Kidney (tissue), 22 donors: ENCODE measurements at places on chromosomes 7 and 10. TPM values are rescaled to one million over a fixed set of nuclear protein-coding genes. Genes with fewer than 3 reads are reported as not detected.

- no peak for DNase-seq
Measured at GRCh38 chr10:125000366-125001312, 58.7 kb downstream of the ZRANB1 start.

STEAP1 gene
- total RNA-seq: 4.4 TPM

DNA sequence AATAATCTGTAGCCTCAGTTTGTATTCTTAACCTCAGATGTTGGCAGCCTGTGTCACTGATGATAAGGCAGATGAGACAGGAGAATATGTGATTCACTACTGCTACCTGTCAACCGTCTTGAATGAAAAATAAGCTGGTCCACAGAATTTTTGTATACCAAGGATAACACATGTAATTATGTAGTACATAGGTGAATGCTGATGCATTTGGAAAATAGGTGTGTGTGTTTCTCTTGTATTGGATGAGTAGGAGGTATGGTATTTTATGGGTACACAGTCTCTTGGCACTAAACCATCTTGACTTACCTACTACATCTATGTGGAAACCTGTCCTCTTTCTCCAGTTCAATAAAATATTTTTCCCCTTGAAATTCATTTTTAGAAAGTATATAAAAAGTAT, 20.7 kb upstream of the ZRANB1 start:
- no peak for DNase-seq

RRP12 gene
- 30.0 TPM for total RNA-seq
